ENCODE measurements at places on chromosomes 3 and 15.

DNA sequence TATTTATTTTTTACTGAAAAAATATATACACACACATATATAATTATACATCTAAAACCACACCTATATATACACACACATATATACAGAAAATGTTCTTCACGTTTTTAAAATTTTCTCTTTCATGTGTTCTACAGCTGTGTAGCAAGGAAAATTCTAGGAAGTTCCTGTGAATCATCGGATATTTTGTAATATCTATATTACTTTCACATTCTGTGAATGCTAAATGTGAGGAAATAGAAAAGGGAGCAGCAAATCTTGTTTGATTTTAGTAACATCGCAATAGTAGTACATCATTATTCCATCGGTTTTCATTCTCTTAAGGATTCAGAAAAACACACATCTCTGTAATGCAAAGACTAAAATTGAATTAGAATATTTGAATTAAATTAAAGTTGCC, 836.8 kb upstream of the NECTIN3 start:
- peak; percentile 56 for DNase-seq

- DNase-seq = peak; percentile 66
Measured at GRCh38 chr3:44065311-44066094, 176.2 kb upstream of the TOPAZ1 start.

GRCh38 chr3:156680243-156680914, 6.0 kb downstream of the TIPARP start:
- DNase-seq = no peak

DNA sequence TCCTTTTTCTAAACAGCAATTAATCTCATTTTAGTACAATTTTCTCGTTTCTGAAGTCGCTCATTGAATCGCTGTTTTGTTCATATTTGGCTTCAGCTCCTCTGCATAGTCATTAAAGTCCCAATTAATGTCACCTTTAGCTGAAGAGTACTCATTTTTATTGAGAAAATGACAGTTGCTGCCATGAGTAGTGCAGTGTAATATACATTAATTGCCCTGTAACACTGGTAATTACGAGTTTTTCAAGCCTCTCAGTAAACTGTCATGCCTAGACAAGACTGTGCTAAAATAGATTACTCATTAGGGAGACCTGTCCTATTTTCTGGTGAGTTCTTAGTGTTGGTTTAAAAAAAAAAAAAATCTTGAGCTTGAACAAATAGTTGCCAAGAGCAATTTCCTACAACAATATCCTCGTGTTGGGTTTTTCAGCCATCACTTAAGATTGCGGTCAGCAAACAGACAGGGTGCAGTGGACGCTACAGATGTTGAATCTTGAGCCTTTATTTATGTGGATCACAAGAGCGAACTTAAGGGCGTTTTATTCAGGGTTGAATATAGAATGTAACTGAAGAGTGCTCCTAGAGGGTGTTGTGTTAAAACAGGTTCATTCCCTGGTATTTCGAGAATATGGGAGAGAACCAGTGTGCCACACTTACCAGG, 176.0 kb downstream of the CDIN1 start:
- no peak for DNase-seq

- DNase-seq = no peak
Measured at GRCh38 chr3:157094301-157094700, 65.6 kb downstream of the CCNL1 start.

GRCh38 chr3:45544024-45544716, 50.4 kb upstream of the LIMD1 start:
- DNase-seq = no peak

- DNase-seq = no peak
Measured at GRCh38 chr15:93213281-93213680, 124.3 kb upstream of the RGMA start.

GRCh38 chr3:72261566-72262564, 476.9 kb upstream of the PROK2 start:
- DNase-seq = no peak

All from AG10803 (cell line).